Eye (tissue), 1 donor: ENCODE measurements at places on chromosomes 3 and 15.
A peak's percentile ranks its signal among the peaks of the same experiment; 100 is the strongest.

- peak; percentile 64 for DNase-seq
Measured at GRCh38 chr3:49410846-49411534, 786 bp downstream of the RHOA start.

GRCh38 chr15:70195587-70196305 is 98.0 kb upstream of the TLE3 start:
- DNase-seq: peak; percentile 48

- no peak for DNase-seq
Measured at GRCh38 chr3:39205131-39205530, 12.7 kb upstream of the XIRP1 start.

DNA sequence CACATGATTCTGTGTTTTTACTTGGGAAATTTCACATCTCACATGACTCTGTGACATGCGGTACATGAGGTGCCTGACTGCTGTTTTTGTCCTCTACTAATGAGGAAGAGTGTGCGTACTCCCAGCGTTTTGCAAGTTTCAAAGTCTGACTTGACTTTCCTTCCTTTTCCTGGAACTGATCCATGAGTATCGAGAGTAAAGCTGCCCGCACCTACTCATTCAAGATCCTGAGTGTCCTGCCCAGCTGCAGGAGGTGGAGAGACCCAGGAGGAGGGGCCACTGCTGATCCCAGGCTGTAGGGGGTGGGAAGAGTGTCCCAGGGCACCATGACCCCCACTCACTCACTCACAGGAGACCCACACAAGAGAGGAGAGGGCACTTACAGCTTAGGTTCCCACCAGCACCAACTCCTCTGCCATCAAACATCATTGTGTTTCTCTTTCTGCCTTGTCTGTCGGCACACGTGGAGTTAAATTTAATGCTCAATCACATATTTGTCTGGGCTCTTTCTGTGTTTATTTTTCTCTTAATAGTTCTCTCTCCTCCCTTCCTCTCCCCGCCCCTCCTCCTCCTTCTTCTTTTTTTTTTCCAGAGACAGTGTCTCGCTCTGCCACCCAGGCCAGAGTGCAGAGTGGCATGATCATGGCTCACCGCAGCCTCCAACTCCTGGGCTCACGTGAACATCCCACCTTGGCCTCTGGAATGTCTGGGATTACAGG is 1.4 kb downstream of the CCR5AS start:
- DNase-seq: no peak

- no peak for DNase-seq
Measured at GRCh38 chr3:70829092-70829491, 516.7 kb upstream of the MDFIC2 start.

GRCh38 chr15:87154761-87155160 is 1075.1 kb downstream of the AGBL1 start:
- DNase-seq: no peak

- no peak for DNase-seq
Measured at GRCh38 chr15:32746116-32746857, 28.5 kb downstream of the GREM1 start.

- no peak for DNase-seq
Measured at GRCh38 chr15:90883526-90883975, 753 bp upstream of the FES start.

GRCh38 chr3:71307991-71308697 is 275.4 kb downstream of the FOXP1 start:
- peak; percentile 61 for DNase-seq

- peak; percentile 70 for DNase-seq
Measured at GRCh38 chr15:66108483-66109265, 144.9 kb downstream of the MEGF11 start.

- no peak for DNase-seq
Measured at GRCh38 chr15:46127361-46127874, 492.6 kb downstream of the SQOR start.
